Hippocampal formation (tissue), 2 donors: ENCODE measurements at places on chromosomes 5 and 9.

GRCh38 chr5:102561894-102562760, 63.3 kb upstream of the SLCO6A1 start:
- no peak for DNase-seq

DNA sequence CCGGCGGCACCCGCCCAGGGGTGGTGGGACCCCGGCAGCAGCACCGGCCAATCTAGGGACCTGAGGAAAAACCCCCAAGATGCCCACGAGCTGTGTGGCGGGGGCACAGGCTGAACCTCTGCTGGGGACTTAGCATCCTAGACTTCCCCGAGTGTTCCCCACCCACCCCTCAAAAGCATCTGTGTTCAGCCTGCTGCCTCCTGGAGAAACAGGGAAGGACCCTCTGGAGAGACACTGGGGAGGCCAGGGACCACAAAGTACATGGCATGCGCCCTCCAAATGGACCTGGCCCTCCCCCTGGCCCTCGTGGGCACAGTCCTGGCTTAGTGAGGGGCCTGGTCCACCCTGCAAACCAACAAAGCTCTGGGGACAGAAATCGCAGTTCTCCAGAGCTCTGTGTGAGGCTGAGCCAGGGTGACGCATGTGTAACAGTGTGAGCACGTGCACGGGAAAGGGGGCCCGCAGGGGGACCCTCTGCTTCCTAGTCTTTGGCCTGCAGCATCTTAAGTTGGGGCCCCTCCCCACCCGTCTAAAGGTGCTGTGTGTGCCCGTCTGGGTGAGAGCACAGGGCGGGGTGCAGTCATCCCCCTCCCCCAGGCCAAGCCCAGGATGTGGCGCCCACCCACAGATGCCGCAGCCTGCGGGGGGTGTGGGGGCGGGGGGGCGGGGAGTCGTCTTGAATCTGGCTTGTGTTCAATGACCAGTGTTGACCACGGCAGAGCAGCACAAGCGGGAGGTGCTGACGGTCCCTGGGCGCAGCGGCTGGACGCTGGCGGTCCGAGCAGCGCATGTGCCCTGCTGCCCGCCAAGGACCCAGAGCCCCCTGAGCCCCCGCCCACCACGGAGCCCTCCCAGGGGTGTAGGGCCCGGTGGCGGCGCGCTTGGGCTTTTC, 672 bp upstream of the KCNT1 start:
- DNase-seq: no peak

DNA sequence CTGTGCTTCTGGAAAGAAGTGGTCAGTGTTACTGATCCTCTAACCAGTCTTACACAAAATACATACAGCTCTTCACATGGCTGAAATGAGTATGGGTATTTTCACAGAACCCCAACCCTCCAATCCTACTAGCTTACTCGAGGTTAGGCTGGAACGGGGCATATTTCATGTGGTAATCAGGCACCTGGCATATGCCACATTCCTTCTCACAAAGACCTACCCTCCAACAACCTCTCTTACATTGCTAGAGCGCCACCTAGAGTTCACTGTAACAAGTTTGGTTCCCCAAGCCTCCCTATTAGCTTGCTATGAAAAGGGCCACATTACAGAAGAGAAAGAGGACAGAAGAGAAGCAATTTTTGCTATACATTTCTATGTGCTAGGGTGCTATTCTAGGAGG, 597.3 kb downstream of the PRELID2 start:
- DNase-seq: no peak

DNA sequence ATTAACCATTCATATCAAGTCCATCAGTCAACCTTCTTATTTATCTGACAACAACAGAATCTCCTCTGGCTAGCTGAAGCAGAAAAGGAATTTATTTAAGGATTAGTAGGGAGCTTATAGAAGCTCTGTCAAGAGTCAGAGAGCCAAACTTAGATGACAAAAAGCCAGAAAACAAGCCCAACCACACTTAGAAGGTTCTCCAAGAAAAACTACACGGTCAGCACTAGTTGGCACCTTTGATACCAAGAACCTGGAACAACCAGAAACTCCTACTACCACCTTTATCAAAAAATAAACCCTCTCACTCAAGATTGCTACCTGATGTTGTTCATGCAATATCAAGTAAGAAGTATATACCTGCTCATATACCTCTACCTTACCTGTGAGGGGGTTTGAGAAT, 36.9 kb downstream of the RANBP6 start:
- DNase-seq: no peak

GRCh38 chr5:139946440-139946839, 96.7 kb downstream of the NRG2 start:
- no peak for DNase-seq

DNA sequence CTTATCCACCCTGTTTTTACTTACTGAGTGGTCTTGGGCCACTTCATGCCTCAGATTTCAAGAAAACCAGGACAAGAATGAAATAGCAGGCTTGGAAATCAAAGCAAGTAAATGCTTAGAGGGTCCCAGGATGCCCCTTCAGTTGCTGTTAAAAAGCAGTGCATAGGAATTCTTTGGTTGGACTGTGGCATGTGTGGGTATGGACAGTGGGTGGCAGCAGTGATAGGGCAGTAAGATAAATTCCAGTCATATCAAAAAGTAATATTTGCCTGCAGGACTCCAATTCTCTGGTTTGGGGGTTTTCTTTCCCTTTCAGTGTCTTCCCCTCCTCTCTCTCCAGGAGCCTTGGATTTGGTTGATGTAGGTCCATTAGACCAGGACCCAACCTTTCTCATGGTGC, 306.7 kb upstream of the CLINT1 start:
- DNase-seq: no peak
